Karpas-422 (cell line): ENCODE measurements at places on chromosomes 4 and X.

- DNase-seq, result no peak
Observed at GRCh38 chr4:45778514-45778913, 345.3 kb downstream of the GABRG1 start.

- DNase-seq, result no peak
Observed at GRCh38 chr4:130124066-130124465, 1028.1 kb downstream of the C4orf33 start.

- no peak for DNase-seq
Observed at GRCh38 chr4:152678841-152679240, 956 bp downstream of the TMEM154 start.

GRCh38 chr4:18611026-18611425, 589.5 kb upstream of the LCORL start:
- no peak for DNase-seq

DNA sequence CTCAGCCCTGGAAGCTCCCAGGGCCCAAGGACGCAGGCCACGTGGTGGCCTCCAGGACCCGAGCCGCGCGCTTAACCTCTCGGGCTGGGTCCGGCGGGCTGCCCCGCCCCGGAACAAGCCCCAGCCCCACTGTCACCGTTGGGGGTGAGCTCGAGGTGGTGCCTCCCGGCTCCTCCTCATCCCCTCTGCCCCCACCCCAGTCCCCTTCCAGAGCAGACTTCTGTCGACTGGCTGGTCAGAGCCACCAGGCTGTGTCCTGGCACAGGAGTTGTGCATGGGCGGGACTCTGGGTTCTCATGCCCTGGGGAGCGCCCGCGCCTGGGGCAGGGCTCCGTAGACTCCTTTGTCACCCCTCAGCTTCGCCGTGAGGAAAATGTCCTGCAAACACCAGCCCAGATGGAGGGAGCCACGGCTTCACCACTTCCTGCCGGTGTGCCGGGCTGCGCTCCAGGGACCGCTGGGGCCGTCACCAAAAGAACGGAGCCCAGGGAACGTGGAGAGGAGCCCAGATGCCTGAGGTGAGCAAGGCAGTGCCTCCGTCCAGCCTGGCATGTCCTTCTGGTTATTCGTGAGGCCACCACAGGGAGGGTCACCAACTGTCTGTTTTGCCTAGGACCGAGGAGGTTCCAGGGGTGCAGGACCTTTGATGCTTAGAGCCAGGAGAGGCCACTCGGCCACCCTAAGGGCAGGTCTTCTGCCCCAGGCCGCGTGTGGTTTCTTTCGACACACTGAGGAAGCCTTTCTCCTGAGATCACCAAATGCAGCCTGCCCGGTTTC, 7.1 kb upstream of the RGS12 start:
- DNase-seq, result no peak

DNA sequence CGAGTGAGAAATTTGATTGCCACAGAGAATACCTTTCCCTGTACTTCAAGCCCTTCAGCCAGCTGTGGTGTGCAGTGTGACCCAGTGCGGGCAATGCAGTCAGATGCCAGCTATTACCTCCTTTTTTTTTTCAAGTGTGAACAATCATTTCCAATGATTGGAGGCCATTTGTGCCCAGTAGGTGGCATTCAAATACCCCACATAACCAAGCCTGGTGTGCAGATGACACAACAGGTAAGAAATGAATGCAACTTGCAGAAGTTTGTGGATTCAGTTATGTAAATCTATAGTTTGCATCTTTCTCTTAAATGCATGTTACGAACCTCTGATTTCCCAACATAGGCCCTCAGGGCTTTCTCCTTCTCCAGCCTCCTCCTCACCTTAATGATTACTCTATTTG, 98.0 kb downstream of the CLCN4 start:
- DNase-seq, result peak; percentile 45

DNA sequence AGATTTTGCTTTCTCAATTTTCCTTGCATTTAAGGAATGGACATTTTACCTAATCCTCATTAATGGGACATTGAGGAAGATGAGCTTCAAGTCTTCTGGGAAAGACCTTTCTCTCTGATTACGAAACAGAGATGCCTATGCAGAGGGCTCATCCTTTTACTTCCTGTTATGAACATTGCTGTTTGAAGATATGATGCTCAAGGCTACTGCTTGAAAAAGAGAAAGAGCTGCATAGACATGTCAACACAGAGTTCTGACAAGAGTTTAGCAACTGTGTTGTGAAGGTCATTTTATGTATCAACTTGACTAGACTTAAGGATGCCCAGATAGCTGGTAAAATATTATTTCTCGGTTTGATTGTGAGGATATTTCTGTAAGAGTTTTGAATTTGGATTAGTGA, 13.8 kb upstream of the GNPDA2 start:
- no peak for DNase-seq

DNA sequence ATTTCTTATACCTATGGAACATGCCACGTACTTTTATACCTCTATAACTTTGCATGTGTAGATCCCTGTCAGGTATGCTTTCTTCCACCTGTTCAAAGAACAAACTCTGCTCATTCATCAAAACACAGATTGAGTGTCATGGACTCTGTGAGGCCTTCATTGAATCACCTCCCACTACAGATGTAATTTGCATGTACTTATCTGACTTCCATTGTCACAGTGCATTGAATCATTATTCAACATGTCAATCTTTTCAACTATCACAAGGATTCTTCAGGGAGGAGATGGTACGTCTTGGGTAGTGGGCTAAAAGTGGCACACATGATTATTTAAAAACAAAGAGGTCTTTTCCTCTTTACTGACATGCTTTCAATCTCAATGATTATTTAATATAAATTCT, 24.1 kb downstream of the SPOCK3 start:
- DNase-seq, result no peak

DNA sequence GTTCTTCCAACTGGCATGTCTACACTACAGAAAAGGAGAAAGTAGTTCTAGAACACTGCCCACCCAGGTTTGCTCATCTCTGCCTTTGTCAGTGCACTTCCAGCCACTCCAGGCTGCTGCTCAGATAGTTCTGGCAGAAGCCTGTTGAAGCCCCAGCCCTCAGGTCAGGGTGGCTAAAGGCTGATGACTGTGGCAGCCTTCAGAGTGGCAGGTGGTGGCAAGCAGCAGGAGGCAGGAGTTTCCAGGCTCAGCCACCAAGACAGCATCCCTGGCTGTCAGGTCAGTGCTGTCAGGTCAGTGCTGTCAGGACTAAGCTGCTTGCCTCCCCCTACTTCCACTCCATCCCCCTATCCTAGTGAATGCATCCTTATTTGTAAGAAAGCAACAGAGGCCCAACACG, 100.4 kb downstream of the MAMLD1 start:
- DNase-seq, result no peak

- no peak for DNase-seq
Observed at GRCh38 chrX:97397371-97397770, 513.7 kb downstream of the RPA4 start.

GRCh38 chrX:14927401-14927800, 54.2 kb downstream of the MOSPD2 start:
- no peak for DNase-seq

DNA sequence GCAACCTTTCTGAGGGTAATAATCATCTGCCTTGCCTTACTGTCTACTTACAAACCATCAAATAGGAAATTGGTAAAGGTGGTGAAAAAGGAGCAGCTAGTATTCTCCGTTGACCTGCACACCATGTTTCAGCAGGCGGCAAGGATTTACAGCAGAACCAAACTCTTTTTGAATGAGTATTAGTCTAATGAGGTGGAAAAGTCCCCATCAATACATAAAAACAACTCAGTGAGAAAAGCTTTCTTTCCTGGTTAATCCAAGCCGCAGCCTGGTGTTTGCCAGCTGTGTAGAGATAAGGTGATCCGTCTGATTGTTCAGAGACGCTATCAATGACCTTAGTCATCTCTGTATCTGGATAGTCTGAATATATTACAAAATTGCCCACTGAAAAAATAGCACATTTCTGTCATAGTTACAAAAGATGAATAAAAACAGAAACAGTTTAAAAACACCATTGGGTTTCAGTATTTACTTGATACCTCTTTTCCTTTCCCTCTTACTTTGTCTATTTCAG, 110.4 kb upstream of the TBC1D9 start:
- DNase-seq, result no peak

DNA sequence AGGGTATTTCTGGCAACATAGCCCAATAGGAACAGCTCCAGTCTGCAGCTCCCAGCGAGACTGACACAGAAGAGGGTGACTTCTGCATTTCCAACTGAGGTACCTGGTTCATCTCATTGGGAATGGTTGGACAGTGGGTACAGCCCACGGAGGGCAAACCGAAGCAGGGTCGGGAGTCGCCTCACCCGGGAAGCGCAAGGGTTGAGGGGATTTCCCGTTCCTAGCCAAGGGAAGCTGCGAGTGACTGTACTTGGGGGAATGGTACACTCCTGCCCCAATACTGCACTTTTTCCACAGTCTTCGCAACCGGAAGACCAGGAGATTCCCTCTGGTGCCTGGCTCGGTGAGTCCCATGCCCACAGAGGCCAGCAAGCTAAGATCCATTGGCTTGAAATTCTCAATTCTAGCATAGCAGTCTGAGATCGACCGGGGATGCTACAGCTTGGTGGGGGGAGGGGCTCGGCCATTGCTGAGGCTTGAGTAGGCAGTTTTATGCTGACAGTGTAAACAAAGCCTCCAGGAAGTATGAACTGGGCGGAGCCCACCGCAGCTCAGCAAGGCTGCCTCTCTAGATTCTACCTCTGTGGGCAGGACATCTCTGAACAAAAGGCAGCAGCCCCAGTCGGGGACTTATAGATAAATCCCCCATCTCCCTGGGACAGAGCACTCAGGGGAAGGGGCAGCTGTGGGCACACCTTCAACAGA, 14.0 kb upstream of the ADAD1 start:
- DNase-seq, result no peak

GRCh38 chr4:1058198-1058996, 47.0 kb downstream of the FGFRL1 start:
- DNase-seq, result no peak

DNA sequence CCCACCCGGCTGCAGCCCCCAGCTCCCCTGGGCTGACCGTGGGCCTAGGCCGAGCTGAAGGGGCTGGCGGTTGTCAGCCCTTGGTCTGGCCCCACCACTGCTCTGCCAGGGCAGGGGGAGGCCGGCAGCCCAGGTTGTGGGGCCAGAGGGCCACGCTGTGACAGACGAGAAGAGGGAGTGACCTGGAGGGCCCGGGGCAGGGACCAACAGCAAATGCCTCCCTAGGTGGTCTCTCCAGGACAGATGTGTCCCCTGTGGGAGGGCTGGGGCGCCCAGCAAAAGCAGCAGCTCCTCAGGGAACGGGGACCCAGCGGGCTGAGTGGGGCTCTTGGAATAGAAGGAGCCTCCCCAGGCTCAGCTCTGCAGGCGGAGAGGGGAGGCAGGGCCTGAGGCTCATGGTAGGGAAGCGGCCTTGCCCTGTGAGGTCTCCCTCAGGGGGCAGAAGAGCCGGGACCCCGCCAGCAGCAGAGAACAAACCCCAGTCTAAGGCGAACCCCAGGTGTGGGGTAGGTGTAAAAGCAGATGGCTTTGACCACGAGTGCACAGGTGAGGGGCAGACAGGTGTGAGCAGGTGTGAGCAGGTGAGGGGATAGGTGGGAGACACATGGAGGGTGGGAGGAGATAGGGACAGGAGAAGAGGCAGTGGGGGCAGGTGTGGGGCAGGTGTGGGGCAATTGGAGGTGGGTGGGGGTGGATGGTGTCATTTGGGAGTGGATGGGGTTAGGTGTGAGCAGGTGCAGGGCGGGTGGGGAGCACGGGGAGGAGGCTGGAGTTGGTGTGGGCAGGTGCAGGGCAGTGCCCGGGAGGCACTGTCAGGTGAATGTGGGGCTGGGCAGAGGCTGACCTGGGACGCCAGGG, 34.1 kb upstream of the SPON2 start:
- no peak for DNase-seq
